ENCODE measurements at places on chromosomes 2 and 18.

- no peak for DNase-seq
These were observed 37.7 kb upstream of the TBC1D8 start for GRCh38 chr2:101188683-101189405.

GRCh38 chr2:48232351-48232750 is 297.6 kb upstream of the STON1 start:
- DNase-seq: no peak

GRCh38 chr2:190840569-190841172 is 40.0 kb upstream of the GLS start:
- DNase-seq: no peak

DNA sequence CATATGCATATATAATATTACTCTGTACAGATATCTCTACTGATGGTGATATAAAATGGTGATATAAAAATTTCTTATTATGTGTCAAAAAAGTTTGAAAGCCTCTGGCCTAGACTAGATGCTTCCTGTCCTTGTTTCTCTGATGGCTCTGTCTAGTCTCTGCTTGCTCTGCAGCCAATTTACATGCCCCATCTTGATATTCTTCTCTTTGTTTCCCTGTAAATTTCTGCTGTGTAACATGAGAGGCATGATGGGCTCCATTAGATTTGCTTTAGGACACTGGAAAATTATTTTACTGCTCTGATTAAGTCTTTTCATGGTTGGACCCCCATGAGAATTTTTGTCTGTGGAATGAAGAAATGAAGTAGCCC is 24.3 kb downstream of the BABAM2 start:
- no peak for DNase-seq

DNA sequence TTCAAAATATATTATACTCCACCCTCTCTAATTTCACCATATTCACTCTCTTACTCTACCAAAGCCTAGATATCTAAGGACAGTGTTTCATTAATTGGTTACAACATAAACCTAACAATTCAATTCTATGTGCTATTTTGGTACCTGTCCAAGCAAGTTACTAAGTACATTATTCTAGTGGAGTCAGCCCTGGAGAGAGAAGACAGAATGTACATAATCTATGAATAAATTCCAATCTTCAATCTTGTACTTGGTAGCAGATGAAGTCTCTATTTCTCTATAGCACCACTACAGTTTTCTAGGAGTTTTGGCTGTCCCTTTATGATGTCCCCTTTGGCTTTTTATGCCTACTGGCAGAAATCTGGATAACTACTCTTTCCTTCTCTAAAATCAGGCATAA is 27.6 kb downstream of the NMUR1 start:
- no peak for DNase-seq

- DNase-seq: no peak
These were observed 282.0 kb downstream of the DPP10 start for GRCh38 chr2:114724454-114724853.

GRCh38 chr2:9178110-9178903 is 28.3 kb upstream of the ASAP2 start:
- DNase-seq: no peak

- no peak for DNase-seq
These were observed 116.2 kb upstream of the NPAS2 start for GRCh38 chr2:100703739-100704138.

DNA sequence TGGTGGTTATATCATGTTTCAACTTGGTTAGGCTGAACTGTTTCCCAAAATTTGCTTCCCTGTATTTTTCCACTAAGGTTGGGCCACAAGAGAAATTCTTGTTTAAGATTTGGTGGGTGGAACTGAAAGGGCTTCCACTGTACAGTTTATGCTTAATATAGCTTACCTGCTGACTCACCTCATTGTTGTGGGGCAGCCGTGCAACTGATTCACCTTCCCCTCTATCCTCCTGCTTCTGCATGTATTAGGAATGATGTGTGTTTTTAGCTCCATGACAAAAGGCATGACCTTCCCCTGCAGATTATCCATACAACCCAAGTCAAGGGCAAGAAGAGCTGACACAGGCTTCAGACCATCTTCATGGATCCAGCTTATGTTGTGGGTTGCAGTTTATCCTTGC is 98.4 kb upstream of the GULP1 start:
- DNase-seq: no peak

DNA sequence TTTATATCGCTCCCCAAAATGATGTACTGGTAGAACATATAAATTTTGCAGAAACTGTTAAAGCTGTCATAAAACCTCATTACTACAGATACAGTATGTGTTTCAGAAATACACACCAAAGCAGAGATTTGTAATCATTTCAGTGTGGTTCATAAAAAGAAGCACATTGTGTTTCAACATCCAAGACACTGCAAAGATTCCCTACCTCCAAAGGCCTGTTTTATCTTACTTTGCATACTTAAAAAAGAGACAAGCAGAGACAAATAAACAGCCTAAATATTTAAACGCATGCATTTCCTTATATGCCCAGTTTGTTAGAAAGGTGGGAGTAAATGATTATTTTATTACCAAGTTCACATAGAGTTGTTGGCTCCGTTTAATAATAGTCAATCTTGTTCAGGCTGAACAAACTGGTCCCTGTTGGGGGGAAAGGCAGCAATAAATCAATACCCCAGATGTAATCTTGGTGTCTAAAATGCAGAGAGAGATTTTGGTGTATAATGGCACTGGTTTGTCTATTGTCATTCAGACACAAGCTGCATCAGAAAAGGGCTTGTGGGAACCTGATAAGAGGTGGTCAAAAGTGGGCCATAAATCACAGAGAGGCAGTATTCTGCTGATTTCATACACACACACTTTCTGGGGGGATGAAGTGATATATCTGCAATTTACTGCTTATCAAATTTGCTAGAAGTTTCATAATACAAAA is 321.4 kb upstream of the ETAA1 start:
- no peak for DNase-seq

GRCh38 chr2:210227290-210228088 is 2.2 kb upstream of the ACADL start:
- no peak for DNase-seq

- DNase-seq: no peak
These were observed 175.8 kb downstream of the IRS1 start for GRCh38 chr2:226623587-226624368.

DNA sequence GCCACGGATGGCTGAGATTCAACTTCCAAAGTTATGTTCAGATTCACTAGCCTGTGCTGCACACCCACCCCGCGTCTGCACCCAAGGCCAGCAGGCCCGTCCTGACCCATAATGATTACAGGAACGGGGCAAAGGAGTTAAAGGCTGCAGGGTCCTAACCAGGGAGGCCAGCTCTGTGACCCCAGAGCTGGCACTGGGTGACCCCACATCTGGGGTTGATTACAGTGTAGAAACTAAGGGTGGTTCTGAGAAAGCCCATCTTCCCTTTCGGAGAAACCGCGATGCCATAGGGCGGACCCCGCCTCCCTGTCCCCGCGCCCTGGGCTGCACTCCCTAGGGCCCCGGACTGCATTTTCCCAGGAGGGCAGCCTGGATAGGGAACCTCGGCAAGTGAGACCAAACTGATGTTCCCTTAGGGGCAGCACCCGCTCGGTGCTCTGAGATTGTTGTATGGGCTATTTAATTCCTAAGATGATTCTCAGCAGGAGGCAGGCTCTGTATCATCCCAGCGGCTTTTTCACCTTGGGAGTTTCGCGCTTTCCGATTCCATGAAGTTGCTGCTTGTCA is 2.2 kb upstream of the GPR148 start:
- no peak for DNase-seq

DNA sequence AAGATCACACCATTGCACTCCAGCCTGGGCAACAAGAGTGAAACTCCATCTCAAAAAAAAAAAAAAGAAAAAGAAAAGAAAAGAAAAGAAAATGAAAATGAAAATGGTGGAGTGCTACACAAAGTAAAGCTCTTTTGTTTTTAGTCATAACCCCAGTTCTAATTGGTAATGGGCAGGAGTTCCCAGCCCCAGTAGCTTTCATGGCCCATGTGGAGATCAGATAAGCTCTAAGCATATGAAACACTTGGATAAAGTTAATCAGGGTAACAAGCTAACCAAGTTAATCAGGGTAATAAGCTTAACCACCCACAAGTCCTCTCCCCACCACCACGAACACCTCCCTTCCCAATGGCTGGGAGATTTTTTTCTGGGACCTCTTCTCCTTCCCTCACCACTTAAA is 240.8 kb downstream of the BCL11A start:
- peak; percentile 9 for DNase-seq

DNA sequence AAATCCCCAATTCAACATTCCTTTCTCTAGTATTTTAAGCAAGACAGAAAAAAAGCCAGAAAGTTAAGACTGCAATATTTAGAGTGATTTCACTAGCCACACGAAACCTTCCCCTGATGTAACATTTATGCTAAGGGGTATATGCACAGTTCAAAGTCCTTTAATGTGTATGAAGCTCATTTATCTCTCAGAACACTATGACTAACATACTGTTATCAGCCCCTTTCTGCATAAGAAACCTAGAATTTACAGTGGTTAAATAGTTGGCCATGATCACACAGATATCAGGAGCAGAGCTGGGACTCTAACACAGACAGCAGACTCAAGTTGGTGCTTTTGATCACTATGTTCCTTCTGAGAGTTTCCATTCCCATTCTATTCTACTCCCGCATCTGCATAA is 185.5 kb downstream of the CDH2 start:
- no peak for DNase-seq

DNA sequence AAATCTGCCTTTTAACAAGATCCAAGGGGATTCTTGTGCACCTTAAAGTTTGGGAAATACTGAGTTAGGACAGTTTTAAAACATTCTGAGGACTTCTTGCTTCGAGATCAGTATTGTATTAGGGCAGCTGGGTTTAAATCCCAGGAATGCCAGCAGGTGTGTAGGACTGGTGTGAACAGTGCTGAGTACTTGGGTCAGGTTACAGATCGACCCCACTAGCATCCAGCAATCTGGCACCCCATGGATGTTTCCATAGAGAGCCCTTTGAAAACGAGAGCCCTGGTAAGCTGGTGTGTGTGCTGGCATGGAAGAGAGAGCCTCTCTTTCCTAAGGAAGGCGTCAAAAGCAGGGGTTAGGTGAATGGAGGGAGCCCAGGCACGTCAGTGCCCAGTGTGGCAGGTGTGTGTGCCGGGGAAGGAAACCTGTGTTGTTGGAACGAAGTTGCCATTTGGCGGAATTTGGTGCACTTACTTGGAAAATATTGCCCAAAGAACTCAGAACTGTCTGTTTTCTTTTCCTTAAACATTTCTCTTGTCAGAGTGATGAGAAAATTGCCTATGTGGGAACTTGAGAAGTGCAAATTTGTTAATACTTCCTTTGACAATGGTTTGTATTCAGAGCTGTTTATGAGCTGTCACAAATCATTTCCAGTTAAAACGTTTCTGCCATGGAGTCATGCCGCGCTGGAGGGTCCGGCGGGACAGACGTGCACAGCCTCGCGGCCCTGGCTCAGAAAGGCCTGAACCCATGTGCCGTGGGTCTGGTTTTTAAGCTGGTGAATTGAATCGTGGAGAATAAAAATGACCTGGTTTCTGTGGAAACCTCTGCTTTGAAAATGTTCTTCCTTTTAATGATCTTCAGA is 38.1 kb downstream of the LDLRAD4 start:
- no peak for DNase-seq

DNA sequence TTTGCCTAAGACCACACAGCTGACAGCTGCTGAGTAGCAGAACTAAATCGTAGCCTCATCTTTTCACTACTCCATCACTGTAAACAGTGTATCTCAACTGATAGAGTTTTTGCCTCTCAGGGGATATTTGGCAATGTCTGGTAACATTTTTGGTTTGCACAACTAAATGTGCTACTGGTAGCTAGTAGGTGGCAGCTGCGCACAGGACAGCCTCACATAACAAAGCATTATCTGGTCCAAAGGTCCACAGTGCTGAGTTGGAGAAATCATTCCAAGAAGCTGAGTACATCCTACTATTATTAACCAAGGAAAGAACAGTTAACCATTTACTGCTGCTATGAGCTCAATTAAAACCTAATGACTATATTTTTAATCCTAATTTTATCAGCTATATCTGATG is 6.1 kb upstream of the CCDC102B start:
- no peak for DNase-seq

- DNase-seq: no peak
These were observed 306.7 kb upstream of the ACVR2A start for GRCh38 chr2:147538088-147538487.

DNA sequence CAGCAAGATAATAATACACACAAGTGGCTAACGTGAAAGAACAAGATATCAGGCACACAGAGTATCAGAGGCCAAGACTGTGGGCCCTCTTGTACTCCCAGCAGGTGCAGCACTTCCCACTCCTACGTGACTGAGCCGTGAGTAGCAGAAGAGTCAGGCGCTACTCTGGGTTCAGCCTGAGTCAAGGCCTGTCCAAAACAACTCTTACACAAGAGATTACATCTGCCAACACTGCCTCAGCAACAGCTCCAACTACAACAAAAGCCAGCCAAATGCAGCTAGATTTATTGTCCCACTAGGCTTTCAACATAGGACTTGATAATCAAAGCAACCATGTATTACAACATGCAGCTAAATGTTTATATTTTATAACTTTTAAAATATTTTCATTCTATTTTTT is 56.2 kb downstream of the ITSN2 start:
- no peak for DNase-seq

DNA sequence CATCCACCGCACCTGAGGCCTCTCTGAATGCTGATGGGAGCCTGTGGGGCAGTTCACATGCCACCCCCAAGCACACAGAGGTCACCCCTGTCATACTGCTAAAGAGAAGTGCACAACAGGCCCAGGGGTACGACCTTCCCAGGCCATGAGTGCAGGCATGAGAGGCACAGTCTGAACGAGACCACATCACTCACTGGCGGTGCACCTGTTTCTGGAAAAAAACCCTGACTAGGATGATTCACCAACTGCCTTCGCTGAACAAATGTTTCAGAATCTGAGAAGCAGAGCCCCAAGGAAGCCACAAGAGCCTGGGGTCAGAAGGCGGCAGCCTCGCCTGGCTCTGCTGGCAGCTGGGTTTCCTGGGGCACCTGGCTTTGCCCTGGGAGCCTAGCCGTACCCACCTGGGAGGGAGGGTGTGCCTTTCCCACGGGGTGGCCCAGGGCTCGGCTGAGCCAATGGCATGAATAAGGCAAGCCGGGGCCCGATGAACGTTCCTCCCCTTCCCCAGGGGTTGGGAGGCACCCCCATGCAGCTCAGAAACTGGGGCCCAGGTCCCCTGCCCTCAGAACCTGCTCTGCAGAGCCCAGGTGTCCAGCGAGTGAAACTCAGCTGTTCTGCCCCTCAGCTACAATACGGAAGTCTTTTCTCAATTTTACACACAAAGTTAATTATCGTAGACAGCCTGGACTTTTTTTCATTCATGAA is 73.8 kb downstream of the HDAC4 start:
- peak; percentile 85 for DNase-seq

- DNase-seq: no peak
These were observed 185.1 kb downstream of the SCG2 start for GRCh38 chr2:223416815-223417610.

GRCh38 chr2:100029460-100029859 is 112.9 kb downstream of the AFF3 start:
- DNase-seq: no peak

GRCh38 chr2:12435430-12436222 is 281.1 kb upstream of the TRIB2 start:
- DNase-seq: no peak

DNA sequence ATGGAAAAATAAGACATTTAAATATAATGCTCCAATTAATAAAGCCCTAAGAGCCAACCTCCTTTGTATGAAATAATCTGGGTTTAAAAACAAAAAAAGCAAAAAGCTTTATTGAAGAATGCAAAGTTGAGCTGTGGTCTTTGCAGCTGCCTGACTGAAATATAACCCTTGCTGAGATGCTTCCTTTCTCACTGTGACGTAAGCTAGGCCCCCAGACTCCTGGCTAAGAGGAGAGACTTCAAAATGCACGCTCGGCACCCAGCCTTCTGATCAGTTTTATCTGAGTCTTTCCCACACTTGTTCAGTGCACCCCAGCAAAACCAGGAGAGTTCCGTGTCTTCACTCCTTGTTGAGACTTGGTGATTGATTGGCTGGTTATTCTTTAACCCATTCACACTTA is 115.3 kb downstream of the BCL11A start:
- DNase-seq: no peak
